ENCODE measurements at places on chromosomes 12 and 14.

DNA sequence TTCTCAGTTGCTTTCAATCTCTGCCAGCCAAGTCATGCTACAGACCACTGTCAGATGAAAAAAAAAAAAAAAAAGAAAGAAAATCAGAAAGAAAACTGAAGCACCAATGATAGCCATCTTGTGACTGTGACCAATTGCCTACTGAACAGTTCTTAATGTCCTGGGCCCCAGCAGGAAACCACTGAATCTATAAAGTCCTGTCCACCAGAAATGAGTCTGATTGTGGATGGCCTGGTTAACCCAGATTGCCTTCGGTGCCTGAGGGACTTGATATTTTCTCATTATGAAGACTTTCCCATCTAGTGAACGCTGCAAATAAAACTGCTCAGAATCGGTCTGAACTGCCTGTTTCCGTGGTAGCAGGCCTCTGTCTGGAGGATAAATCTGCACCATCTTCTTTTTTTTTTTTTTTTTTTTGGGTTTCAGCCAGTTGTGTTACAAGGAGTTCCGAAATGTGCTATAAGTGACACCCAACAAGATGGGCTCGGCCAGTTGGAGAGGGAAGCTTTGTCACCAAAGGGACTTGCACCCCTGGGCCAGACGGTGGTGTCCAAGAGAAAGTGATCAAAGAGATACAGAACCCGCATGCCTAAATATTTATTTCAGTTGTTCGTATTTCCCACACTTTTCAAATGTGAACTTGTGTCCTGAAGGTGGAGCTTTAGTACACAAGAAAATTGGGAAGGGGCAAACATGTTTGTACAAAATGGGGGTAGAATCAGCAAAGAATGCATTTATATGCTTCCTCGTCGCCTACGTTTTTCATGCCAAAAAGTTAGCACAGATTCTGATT lies 3.0 kb upstream of the PLXNC1 start:
- DNase-seq: no peak

GRCh38 chr12:116864371-116865160 lies 16.7 kb downstream of the HRK start:
- no peak for DNase-seq

- no peak for DNase-seq
These were observed 40.2 kb upstream of the ATP2B1 start for GRCh38 chr12:89748791-89749190.

DNA sequence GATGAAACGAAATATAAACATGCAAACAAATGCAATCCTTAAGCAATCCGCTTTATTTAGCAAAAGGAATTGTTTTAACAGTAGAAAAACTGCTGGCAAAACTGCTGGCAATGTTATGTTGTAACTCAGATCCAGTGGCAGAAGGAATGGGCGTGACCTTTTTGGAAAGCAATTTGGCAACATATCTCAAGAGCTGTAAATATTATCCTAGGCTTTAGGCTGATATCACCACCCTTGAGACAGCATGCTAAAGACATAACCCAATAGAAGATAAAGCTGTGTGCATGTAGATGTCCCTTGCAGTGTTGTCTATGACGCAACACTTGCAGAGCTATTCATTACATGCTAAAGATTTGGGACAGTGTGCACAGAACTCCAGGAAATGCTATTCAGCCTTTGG lies 138.5 kb downstream of the DICER1 start:
- DNase-seq: no peak

- no peak for DNase-seq
These were observed 430.0 kb downstream of the ETNK1 start for GRCh38 chr12:23055004-23055403.

DNA sequence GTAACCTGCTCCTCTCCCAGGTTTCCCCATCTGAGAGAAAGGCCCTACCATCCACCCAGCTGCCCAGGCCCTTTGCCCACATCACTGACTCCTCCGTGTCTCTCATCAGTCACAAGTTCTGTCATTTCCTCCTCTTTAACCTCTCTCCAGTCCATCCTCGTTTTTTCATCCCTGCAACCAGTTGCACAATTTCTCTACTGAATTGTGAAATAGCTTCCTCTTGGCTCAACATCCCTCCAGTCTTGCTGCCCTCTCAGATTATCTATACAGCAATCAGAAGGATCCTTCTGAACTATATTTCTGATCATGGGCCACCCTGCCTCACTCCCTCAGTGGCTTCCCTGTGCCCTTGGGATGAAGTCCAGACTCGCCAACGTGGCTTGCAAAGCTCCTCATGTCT lies 6.8 kb downstream of the FAM161B start:
- DNase-seq: no peak

DNA sequence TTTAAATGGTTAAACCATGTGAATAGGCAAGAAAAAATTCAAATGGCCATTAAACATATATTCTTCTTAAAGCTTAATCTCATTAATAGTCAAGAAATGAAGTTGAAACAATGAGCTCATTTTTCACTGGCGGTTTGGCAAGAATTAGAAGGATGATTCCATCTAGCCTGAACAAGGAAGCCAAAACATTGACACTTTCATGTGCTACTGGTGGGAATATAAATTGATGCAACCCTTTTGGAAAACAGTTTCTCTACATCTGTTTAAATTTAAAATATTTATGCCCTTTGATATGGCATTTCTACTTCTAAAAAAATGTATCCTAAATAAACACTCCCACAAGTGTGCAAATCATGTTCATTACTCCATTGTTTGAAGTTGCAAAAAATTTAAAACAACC lies 174.7 kb upstream of the HIF1A start:
- DNase-seq: no peak

GRCh38 chr14:50937325-50937724 lies 7.0 kb downstream of the PYGL start:
- DNase-seq: no peak

GRCh38 chr12:120276734-120277133 lies 11.2 kb upstream of the PXN start:
- DNase-seq: no peak

DNA sequence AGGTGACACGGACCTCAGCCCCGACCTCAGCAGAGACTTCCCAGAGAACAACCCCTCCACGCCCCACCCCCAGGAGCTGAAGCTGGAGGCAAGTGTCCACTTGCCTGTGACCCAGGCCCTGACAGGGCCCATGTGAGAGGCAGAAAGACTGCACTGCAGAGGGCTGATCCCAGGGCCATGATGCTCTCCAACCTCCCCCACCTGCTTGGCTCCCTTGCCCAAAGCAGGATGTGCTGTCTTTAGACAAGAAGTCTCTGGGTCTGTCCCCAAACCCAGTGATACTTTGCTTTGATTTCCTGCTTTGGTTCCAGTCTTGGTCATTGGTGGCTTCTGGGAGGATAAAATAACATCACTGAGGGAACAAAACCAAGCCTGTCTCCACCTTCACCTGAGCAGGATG lies 59.4 kb downstream of the BCL11B start:
- no peak for DNase-seq

DNA sequence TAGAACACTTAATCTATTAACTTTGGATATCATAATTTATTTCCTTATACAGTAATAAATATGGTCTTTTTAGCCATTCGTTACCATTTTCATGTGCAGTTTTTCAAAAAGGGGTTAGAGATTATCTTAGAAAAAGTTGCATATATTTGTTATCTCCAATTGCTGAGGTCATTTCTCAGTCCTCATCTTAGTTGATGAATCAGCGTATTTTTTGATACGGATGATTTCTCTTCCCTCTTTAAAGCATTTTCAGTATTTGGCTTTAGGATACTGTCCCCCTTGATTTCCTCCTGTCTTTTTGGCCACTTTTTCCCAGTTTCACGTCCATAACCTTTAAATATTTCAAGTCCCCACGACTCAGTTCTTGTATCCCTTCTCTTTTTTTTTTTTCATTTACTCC lies 21.8 kb downstream of the DNAL1 start:
- DNase-seq: no peak

DNA sequence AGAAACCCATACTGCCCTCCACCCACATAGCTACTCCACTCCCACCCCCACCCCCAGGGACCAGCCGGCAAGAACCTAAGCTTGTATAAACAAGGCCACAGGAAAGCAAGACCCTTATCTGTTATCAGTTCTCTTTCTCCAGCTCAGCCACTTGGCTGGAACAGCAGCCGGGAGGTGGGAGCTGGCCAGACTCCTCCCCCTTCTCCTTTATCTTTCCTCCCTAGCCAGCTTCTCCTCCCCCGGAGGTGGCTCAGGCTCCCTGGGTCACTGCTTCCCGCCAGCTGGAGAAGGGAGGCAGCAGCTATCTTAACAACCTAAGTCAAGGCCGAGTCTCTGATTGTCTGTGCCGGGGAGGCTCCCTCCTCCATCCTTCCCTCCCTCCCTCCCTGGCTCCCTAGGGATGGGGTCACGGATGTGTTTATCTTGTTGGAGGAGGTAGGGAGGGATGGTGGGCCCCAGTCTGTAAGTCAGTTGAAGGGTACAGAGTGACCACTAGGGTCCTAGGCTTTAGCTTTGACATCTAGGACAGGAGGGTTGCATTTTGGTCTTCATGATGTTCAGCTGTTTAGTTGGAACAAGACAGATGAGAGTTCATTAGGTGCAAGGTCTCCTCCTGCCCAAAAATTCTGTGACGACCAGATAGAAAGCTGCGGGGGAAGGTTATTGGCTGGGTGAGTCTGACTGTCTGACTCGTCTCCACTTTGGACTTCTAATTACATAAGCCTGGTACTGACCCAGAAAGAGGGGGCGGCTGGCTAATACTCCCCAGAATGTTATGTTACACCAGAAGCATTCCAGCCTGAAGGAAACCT lies 29.7 kb downstream of the ZFP36L1 start:
- DNase-seq: no peak

DNA sequence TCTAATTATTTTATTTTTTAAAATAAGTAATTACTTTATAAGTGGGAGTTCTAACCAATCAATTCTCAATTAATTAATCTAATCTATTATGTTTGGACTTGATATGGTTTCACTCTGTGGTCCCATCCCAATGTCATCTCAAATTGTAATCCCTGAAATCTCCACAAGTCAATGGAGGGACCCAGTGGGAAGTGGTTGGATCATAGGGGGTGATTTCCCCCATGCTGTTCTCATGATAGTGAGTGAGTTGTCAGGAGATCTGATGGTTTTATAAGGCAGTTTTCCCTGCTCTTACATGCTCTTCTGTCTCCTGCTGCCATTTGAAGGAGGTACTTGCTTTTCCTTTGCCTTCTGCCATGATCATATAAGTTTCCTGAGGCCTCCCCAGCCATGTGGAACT lies 836.1 kb downstream of the GALC start:
- DNase-seq: no peak

DNA sequence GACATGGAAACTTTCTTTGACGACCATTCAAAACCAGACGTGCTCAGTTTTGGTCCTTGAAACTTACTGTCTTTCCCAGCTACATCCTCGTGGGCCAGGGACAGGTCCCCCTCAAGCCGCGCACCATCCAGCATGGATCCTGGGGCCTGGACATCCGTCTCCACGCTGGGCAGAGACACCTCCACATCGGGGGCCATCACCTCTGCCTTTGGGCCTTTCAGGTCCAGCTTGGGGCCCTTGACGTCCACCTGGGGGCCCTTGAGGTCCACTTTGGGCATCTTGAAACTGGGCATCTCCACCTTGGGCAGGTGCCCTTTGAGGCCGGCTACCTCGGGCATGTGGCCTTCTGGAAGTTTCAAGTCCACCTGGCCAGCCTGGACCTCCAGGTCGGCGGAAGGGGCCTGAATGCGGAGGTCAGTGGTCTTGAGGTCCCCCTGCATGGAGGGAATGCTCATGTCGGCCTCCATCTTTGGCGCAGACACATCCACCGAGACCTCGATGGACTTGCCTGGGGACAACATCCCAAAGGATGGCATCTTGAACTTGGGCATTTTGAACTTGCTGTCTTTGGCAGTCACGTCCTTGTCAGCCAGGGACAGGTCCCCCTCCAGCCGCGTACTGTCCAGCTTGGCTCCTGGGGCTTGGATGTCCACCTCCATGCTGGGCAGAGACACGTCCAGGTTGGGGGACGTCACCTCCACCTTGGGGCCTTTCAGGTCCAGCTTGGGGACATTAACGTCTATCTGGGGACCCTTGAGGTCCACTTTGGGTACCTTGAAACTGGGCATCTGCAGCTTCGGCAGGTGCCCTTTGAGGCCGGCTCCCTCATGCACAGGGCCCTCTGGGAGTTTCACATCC lies 17.1 kb downstream of the PLD4 start:
- no peak for DNase-seq

GRCh38 chr12:65307169-65307501 lies 28.7 kb downstream of the MSRB3 start:
- no peak for DNase-seq
